CD4-positive, alpha-beta T cell treated with Interferon alpha-2 for 1 hour (primary cell): ENCODE measurements at places on chromosomes 3 and 15.

DNA sequence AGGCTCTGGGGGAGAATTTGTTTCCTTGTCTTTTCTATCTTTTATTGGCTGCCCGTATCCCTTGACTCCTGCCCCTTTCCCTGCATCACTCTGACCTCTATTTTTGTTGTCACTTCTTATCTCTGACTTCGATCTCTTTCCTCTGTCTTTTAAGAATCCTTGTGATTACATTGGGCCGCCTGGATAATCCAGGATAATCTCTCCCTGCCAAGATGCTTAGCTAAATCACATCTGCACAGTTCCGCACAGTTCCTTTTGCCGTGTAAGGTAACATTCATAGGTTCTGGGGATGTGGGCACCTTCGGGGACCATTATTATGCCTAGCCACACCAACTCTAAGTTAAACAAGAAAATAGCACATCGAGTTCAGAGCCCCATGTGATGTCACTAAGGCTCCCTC, 103.0 kb upstream of the DPPA4 start:
- no peak for DNase-seq

- DNase-seq, result no peak
Measured at GRCh38 chr3:191695131-191695814, 234.3 kb downstream of the PYDC2 start.

- DNase-seq, result no peak
Measured at GRCh38 chr15:93759629-93760028, 471.7 kb upstream of the MCTP2 start.

GRCh38 chr3:45145223-45145622, 955 bp downstream of the CDCP1 start:
- DNase-seq, result no peak

- DNase-seq, result no peak
Measured at GRCh38 chr3:85737846-85738245, 779.1 kb downstream of the CADM2 start.

- no peak for DNase-seq
Measured at GRCh38 chr3:104106276-104106675, 1260.4 kb upstream of the ALCAM start.

- no peak for DNase-seq
Measured at GRCh38 chr3:151275091-151275490, 3.3 kb downstream of the P2RY14 start.

GRCh38 chr15:101635944-101636727, 16.0 kb downstream of the TM2D3 start:
- no peak for DNase-seq

- DNase-seq, result no peak
Measured at GRCh38 chr15:64070106-64070505, 23.5 kb downstream of the CIAO2A start.

DNA sequence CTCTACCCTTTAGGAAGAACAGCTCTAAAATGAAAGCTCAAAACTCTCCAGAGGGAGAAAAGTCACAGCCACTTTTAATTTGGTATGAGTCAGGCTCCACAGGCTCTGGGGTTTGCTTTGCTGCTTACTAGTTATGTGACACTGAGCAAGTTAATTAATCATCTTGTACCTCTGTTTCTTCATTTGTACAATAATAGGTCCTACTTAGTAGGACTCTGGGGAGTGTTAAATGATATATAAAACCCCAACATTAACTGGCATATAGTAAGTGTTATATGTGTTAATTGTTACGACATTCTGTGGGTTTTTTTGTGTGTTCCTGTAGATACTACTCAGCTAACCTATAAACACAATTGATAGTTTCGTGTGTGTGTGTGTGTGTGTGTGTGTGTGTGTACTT, 6.6 kb downstream of the ACKR2 start:
- no peak for DNase-seq

DNA sequence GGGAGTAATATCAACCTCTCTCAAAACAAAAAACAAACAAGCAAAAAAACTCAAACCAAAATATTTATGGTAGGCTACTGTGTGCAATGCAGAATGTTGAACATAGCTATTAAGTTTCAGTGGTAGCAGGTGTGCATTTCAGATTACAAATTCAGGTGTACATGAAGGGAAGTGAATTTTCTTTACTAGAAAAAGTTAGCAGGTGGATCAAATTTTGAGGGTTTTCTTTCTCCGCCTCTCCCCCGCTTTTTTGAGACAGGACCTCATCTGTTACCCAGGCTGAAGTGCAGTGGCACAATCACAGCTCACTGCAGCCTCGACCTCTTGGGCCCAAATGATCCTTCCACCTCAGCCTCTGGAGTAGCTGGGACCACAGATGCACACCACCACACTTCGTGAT, 109.7 kb upstream of the GOLIM4 start:
- DNase-seq, result no peak

GRCh38 chr3:190538288-190538687, 24.4 kb downstream of the IL1RAP start:
- DNase-seq, result no peak
